ENCODE measurements at places on chromosomes 16 and 17.

DNA sequence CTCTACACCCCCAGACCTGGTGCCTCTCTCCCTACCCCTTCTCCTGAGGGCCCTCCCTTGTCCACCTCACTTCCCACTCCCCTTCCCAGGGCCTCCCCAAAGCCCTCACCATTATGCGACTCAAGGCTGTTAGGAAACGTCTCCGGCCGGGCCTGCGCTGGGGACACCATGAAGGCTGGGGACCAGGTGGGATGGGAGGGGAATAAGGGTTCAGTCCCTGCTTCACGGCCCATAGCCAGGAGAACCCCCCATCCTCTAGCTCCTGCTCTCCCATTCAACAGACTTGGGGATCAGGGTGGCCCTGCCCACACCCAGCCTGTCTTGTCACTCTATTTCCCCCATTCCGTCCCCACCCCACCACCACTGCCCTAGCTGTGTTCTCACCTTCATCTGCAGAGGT, 2.1 kb downstream of the NEURL4 start:
- no peak for DNase-seq

- DNase-seq = peak; percentile 74
These were observed 41.0 kb upstream of the SREBF1 start for GRCh38 chr17:17877529-17878358.

DNA sequence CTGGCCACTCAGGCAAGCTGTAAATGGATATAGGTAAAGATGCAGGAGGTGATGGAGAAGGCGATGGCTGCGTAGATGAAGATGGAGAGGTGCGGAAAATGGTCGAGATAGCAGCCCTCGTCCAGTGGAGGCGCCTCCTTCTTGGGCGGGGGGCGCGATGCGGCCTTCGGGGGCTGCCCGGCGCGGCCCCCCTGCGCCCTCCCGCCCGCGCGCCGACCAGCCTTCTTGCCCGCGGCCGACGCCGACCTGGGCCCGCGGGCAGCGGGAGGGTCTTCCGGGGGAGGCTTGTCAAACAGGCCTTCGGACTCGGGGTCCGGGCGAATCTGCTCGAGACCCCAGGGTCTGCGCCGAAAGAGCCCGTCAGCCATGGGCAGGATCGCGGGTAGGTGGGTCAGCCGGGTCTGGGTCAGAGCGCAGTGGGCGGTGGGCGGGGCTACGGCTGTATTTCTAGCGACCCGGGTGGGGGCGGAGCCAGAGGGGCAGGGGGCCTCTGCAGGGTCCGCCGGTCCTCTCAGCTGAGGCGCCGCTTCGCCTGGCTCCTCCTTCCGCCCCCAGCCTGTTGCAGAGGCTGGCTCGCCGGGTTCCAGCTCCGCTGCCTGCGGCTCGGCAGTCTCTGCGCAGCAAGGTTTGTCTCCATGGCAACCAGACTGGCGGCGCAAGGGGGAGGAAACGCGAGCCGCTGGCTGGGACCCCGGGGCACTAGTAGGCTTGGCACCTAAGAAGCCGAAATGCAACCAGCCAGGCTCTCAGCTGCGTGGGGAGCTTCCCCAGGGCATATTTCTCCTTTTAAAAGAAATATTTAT, 14.4 kb downstream of the MIS12 start:
- peak; percentile 99 for DNase-seq

GRCh38 chr17:21029515-21029914, 13.3 kb downstream of the USP22 start:
- DNase-seq = no peak

GRCh38 chr17:70138291-70138865, 31.0 kb upstream of the KCNJ2 start:
- DNase-seq = no peak

- peak; percentile 68 for DNase-seq
These were observed 220.0 kb downstream of the NTN1 start for GRCh38 chr17:9241371-9241712.

GRCh38 chr16:52069866-52070265, 477.1 kb downstream of the TOX3 start:
- peak; percentile 0 for DNase-seq

DNA sequence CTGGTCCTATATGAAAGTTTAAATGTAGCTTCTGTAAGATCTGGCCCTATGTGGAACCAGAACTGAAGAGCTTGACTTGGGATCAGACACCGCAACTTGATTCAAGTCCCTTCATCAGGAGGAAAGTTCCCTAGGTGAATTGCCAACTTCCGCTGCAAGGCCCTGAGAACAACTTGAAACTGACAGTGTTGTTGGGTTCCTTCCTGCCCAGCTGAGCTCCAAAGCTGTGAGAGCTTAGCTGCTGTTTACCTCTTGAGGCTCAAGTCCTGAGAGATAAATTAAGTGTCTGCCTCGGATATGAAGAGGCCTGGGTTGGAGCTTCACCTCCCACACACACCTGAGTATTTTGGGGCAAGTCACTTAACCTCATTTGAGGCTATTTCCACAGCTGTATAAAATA, 44.7 kb downstream of the REXO5 start:
- no peak for DNase-seq

DNA sequence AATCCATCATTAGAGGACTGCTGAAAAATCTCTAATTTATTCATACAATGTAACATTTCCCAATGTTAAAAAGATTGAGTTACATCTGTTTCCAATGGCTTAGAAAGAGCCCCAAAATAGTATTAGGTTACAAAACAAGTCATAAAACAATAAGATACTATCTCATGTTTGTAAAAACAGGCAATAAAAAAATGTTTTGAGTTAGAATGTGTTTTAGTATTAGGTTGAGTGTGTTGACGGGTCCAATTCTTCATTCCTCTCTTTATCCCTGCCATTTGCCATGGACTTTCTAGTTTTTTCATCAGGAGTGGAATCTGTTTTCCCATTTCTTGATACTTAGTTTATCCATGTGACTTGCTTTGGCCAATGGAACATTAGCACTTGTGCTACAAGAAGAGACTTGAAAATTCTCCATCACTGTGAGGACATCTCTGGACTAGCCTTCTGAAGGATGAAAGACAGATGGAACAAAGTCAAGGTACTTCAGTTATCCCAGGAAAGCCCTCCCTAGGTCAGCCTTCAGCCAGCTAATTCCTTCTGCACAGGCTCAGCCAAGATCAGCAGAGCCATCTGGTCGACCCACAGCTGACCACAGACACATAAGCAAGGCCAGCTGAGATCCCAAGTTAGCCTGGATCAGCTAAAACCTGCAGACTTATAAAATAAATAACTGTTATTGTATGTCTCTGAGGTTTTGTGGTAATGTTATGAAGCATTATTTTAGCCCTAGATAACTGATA, 83.3 kb downstream of the HS3ST3A1 start:
- no peak for DNase-seq

GRCh38 chr17:60712675-60713074, 35.0 kb downstream of the BCAS3 start:
- DNase-seq = no peak

DNA sequence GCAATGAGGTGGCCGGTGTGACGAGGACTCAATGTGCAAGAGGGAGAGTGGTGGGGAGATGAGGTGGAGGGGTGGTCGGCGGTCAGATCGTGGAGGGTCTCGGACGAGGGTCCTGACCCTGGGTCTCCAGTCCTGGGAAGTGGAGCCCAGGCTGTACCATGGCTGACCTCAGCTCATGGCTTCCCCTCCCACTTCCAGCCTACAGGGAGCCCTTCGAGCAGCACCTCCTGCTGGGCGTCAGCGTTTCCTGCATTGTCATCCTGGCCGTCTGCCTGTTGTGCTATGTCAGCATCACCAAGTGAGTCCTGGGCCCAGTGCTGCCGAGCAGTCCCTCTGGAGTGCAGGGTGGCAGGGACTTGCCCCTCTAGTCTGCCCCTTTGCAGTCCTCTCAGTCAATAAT, 41.8 kb downstream of the IL4R start:
- DNase-seq = no peak

DNA sequence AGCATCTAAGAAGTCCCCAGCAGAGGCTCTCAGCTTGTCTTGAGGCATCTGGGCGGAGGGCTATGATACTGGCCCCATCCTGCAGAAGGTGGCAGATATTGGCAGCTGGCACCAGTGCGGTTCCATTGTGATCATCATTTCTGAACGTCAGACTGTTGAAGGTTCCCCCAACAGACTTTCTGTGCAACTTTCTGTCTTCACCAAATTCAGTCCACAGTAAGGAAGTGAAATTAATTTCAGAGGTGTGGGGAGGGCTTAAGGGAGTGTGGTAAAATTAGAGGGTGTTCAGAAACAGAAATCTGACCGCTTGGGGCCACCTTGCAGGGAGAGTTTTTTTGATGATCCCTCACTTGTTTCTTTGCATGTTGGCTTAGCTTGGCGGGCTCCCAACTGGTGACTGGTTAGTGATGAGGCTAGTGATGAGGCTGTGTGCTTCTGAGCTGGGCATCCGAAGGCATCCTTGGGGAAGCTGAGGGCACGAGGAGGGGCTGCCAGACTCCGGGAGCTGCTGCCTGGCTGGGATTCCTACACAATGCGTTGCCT, at the start of gene CIITA:
Gene CIITA (plus strand): TSS at position 404 of the 543 bp plus-strand sequence. CDS start 129 bp downstream, at position 533.
- no peak for DNase-seq

DNA sequence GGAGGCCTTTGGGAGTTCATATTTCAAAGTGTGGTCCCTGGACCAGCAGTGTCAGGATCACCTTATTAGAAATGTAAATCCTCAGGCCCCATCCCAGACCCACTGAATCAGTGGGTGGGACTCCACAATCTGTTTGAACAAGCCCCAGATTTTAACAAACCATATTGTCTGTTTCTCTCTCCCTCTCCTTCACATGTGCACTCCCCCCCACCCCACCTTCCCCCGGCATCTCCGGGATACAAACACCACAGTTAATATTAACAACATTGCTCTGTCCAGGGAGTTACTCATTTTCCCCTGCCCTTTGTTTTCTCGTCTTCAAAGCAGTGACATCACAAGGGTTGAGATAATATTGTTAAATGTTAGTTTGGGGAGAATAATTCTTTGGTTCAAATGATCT, 127.3 kb downstream of the KATNIP start:
- DNase-seq = no peak

DNA sequence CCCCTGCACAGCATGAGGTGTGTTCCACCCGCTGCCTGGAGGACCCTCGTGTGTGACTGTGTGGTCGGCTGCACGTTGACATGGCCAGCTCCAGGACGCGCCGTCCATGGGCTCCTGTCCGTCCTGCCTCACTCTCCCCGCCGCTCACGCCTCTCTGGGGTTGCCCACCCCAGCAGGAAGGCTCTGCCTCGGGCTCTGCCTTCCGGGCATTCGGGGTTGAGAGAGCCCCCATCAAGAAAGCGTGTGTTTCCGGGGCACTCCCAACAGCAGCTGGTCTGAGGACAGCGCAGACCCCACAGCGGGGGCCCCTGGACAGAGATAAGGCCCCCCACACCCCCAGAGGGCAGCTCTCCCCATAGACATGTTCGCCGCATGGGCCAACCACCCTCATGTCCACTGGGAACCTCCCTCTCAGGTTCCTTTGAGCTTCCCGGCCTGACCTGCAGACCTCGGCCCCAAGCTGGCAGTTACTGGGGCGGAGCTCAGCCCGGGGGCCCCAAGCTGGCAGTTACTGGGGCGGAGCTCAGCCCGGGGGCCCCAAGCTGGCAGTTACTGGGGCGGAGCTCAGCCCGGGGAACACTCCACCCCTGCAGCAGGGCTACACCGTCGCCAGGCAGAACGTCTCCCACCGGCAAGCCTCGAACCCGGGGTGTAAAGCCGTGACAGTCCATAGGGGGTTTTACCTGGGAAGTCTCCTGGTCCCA, 8.4 kb upstream of the PIEZO1 start:
- DNase-seq = no peak

- DNase-seq = no peak
These were observed 63.4 kb downstream of the BRIP1 start for GRCh38 chr17:61799812-61800484.

DNA sequence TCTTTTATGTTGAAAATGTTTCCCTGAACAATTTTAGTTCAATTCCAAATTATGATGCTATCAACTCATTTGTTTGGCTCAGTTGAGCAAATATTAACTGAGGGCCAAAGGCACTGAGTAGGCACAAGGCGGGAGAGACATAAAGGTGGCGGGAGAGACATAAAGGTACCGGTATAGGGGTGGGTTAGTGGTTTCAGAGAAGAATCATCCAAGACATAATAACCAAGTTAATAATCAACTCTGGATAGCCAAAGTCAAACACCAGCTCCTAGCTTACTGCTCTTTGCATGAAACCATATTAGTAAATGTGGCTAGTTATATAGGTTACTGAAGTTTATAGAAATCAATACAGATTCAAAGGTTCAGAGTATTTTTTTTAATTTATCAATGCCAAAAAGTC, 91.7 kb downstream of the RPGRIP1L start:
- no peak for DNase-seq

DNA sequence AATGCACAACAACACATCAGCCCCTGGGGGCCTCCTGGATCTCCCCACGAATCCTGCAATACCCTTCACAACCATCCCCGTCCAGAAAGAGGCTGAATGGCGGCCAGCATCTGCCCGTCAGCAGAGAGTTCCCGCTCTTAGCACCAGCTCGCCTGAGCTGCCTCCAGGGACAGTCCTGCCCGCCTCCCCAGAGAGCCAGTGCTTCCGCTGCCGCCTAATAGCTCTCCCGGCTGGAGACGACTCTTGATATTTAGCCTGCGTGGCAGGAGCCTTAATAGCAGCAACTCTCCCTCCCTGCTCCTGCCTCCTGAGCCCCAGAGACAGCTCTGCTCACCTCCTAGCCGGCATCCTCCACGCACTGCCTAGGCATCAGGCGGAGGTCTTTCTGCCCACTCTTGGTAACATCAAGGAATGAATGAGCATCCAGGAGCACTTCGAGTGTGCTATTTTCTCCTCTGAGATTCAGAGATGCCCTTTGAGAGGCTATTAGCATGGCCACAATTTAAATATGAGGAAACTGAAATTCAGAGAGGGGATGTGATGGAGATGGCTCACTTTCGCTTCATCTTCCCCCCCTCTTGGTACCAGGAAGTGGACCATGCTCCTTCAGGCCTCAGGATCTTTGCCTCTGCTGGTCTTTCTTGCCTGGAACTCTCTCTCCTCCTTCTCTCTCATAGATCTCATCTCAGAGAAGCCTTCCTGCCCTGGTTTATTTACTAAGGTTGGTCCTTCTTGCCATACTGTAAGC, 67.9 kb downstream of the RAI1 start:
- peak; percentile 81 for DNase-seq

DNA sequence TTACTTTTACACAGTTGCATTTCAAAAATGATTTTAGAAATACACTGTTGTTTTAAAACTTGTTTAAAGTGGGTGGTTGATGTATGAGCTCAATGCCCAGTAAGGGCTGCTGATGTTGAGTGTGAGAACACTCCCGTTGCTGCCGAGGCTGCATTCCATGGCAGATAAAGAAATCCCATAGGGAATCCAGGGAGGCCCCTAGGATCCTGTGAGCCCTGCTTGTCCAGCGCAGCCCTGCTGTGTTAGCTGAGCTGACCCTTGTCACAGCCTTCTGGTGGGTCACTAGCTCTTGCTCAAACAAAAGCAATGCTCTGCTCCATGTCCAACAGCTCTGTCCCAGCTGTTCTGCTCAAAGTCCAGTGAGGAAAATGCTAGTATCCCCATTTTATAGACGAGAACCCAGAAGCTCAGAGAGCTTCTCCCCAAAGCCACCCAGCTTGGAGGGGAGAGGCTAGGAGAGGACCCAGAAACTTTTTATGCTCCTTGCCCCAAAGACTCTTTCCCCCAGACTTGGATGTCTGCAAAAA, 18.6 kb upstream of the COL1A1 start:
- DNase-seq = no peak

GRCh38 chr17:6936370-6937028, 59.4 kb upstream of the ALOX12 start:
- peak; percentile 33 for DNase-seq
